ENCODE measurements at places on chromosomes 2 and 18.

- no peak for DNase-seq
Measured at GRCh38 chr2:211875488-211875887, 663.1 kb downstream of the ERBB4 start.

DNA sequence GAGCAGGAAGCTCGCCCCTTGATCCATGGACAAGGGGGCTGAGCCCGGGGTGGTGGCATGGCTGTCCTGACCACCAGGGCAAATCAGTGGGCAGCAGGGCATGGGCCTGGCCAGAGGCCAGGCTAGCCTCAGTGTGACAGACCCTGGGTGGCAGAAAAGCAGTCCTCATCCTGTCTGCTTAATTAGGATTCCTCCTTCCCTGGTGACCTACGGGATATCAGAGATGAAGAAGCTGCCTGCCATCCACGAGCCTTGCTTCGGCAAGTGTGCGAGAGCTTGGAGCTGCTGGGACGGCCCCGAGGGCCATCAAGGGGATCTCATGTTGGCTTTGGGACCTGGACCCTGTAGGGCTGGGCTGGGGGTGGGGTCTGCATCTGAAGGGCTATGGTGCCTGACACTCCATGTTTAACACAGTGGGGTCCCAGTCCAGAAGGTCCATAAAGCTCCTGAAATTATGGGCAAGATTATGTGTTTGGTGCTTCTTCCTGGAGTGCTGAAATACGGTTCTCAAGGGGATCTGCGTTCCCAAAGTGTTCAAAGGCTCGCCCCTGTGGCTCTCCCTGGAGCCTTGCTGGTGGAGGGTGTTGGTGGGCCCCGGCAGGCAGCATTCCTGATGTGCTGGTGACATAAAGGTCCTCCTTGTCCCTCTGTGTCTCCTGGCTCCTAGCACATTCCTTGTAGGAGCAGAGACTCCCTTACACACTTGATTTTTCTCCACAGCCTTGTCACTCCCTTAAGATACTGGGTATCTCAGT, 52.6 kb downstream of the KCNIP3 start:
- no peak for DNase-seq

DNA sequence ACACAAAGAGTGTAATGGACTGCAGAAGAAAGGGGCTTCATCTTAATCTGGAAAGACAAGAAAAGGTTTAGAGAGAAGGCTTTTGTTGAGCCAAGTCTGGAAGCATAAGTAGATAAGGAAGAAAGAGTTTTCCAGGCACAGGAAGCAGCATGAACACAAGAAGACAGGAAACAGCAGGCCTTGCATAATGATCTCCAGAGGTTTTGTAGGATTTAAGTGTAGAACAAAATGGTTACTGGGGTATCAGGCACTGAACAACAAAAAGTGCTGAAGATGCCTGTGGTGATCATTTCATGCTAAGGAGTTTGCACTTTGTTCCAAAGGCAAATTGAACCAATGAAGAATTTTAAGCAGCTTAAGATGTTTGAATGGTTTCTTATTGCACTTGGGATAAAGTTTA, 281.6 kb upstream of the TANK start:
- DNase-seq, result no peak

GRCh38 chr2:101748000-101748399, 50.5 kb downstream of the MAP4K4 start:
- DNase-seq, result no peak

DNA sequence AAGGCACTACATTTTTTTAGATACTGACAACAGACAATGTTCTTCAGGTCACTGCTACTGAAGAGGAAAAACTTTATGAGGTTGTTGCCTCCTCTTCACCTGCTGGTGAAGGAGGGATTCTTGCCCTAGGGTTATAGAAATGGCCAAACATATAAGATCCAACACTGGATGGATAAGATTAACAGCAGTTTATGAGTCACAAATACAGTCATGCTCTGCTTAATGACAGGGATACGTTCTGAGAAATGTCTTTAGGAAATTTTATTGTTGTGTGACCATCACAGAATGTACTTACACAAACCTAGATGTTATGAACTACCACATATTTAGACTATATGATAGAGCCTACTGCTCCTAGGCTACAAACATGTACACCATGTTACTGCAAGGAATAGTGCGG, 57.4 kb upstream of the AMMECR1L start:
- DNase-seq, result no peak

DNA sequence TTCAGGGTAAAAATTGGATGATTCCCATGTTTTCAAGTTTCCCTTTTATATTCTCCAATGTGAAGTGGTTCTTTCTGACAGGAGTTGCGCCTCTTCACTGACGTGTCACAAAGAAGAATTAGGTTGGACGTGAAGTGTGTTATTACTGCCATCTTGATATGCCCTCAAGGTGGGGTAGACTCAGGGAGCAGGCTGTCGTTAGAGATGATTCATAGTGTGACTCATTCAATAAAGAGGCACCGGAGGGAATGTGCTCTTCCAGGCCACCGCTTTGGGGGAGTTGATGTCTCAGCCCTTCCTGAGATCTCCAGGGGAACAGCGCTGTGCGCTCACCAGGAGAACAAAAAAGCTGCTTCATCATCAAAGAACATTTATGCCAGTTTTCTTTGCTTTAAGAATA, 3.6 kb upstream of the DGKD start:
- DNase-seq, result peak; percentile 27
